Mammary epithelial cell (primary cell): ENCODE measurements at places on chromosomes 6 and 20. TPM values are rescaled to one million over a fixed set of nuclear protein-coding genes. Genes with fewer than 3 reads are reported as not detected.

GRCh38 chr6:1817033-1817761, 207.5 kb downstream of the FOXC1 start:
- peak; percentile 54 for DNase-seq

CST4 gene
- not detected for polyA plus RNA-seq

GRCh38 chr20:10157549-10157948, 61.1 kb upstream of the SNAP25 start:
- DNase-seq: no peak

HAO1 gene
- not detected for polyA plus RNA-seq
